Omental fat pad (tissue), 4 donors: ENCODE measurements at places on chromosomes 4 and X. TPM values are rescaled to one million over a fixed set of nuclear protein-coding genes. Genes with fewer than 3 reads are reported as not detected.

DNA sequence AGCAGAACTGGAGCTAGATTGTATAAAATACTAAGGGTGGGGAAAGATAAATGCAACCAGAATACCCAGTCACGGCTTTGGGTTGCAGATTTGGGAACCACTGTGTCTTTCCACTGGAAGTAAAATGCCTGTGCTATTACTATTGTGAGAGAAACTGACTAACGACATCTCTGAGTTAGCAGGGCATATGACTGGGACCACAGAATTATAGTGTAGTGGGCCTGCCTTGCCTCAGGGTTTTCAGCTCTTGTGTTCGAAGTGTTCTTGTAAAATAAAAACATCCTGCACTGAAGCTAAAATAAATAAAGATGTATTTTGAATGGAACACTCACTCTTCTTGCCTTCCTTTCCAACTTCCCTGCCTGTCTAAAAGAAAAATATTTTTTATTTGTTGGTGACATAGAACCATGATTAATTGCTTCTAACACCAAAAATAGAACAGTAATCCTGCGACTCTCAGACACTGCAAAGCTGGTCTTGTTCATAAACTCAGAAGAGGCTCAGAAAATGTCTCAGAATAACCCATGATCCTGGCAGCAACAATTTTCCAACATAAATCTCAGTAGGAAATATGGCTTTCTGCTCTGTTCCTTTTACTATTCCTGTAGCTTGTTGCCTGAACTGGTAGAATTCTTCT is 104.2 kb downstream of the FAM47B start:
- no peak for DNase-seq

DNA sequence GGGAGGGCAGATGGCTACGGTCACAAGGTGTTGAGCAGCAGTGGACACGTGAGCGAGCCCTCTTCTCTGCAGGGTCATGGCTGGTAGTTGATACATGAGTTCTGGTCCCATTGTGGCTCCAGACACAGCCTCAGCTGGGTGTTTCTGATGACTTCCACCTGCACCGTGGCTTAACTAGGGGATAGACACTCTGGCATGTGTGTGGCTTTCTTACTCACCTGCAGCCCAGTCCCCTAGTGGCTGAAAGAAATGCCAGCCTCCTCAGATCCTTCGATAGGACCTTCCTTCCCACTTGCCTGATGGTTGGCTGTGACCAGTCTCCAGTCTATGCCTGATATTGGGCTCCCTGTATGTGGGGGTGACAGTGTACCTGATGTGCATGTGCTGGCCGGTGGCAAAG is 5.0 kb downstream of the GPR78 start:
- DNase-seq, result no peak

- DNase-seq, result no peak
These were observed 38.1 kb upstream of the ATXN3L start for GRCh38 chrX:13357925-13358324.

Gene MYOZ2
- total RNA-seq, result not detected

DNA sequence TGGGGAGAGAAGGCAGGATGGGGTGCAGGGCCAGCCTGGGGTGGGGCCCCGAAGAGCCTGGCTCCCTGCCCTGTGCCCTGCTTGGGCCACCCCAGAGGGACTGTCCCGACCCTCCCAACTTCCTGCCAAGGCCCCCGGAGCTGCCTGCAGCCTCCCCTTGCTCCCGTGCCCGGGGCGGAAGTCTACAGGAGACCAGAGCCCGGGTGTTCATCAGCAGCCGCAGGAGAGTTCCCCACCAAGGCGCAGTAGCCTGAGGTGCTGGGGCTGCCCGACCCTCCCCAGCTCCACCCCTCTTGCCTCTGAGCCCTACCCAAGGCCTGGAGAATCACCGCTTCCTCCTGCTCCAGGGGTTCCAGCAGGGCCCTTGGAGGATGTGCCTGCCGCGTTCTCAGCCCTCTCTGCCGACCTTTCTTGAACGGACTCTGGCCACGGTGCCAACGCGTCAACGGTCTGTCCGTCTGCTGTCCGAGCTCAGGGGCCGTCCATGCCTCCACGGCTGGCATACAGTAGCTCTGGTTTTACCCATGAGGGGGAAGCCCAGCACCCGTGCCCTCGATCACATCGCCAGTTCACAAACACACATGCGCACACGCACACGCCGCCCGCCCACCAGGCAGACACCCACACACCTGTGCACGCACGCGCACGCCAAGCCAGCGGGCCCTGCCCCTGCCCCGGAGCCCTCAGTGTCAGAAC is 36.0 kb upstream of the SPON2 start:
- DNase-seq, result no peak

DNA sequence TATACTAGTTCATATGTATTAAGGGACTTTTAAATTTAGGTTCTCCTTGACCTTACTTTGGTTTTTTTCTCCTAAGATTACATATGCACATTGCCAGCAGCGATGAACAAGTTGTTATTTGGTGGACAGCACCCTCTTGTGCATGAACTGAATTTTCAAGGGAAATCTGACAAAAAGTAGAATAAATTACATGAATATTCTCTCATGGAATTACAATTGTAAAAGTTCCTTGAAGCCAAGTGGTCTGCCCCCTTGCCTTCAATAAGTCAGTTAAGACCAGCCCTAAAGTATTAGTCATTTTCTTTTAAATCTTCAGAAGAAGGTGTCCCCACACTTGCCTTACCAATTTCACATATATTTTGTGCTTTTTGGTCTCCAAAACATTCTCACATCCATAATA is 30.7 kb upstream of the SMARCA5 start:
- DNase-seq, result no peak

DNA sequence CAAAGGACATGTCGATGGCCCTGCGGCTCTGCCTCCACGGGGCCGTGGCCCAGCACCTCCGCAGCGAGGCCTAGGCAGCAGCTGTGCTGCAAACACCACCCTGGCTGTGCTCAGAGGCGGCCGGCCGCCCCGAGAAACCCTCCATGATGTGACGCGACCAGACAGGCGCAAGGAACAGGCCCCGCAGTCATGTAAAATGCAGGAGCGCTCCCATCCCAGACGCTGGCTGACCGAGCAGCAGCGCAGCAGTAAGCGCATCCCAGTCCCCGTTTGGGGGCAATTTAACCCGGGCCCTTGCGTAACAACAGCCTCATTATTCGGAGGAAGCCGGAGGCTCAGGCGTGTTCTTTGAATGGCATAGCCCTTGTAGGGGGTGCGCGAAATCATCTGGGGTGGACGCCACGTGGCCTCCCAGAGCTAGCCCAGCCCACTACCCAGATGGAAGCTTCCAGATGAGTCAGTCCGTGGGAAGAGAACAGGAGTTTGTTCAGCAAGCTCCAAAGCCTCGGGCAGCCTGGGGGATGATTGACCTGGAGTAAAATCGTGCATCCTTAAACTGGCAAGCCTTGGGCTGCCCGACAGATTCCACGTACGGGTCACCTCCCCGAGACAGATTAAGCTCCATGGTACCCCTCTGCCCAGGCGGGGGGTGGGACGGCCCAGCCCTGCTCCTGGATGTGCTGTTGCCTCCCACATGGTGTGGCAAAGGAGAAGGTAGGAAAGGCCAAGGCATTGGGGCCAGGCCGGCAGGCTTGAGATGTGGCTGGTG is 124.0 kb downstream of the HMX1 start:
- DNase-seq, result no peak

Gene PAGE2
- total RNA-seq, result not detected

Gene ARX
- total RNA-seq, result not detected

- no peak for DNase-seq
These were observed 111.0 kb downstream of the CHRDL1 start for GRCh38 chrX:110684653-110685052.

Gene BEND2
- total RNA-seq, result not detected

DNA sequence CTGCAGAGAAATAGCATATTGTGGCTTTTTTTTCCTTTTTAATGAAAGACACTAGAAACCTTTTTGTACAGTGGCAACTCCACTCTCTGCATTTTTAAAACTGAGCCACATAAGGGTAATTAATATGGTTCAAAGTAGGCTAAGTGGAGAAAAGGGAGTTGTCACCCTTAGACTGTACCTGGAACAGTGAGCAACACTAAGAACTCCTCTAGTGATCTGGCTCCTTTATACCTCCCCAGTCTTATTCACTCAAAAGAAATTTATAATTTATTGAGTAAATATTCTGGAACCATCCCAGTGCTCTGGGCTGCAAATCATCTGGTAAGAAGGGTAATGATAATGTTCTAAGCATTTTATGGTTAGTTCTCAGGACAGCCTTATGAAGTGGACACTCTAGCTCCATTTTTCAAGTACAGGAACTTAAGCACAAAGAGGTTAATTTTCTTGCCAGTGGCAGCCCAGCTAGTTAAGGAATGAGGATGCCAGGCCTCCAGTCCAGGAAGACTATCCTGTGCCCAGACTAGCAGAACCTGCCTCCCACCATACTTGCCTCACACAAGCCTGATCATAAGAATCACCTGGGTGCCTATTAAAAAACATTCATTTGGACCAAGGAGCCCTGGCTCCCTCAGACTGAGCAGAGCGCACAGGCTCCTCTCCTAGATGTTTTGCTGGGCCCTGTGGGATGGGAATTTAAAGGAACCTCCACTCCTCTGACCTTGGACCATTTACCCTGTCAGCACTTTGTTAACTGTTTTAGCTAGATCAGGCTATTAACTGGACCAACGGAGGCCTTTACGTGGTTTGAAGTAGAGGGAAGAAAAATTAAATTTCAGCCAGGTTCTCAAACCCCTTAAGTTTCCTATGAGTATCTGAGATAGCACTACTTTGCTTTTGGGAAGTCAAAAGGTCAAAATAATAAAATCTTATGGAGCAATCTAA is 102.6 kb downstream of the PDE5A start:
- no peak for DNase-seq

DNA sequence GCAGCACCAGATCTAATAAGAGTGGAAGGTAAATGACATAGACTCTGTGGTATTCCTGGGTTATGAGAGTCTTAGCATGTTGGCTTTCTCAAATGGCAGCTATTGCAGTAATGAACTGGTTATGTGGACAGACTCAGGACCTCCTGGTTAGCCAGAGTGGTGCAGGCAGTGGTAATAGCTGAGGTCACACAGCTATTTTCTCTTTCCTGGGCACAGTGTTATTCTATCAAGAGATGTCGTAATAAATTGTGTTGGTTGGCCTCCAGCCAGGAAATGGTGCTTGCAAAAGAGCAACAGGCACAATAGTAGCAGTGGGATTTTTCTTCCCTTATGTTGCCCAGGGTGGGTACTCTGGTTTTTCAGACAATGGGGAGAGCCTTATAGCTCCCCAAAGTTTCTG is 279.2 kb upstream of the FGF16 start:
- DNase-seq, result no peak

Gene MAGEA6
- total RNA-seq, result not detected

GRCh38 chr4:41512136-41512535 is 25.8 kb upstream of the LIMCH1 start:
- DNase-seq, result no peak

- no peak for DNase-seq
These were observed 96.4 kb upstream of the STIM2 start for GRCh38 chr4:26764231-26764630.

DNA sequence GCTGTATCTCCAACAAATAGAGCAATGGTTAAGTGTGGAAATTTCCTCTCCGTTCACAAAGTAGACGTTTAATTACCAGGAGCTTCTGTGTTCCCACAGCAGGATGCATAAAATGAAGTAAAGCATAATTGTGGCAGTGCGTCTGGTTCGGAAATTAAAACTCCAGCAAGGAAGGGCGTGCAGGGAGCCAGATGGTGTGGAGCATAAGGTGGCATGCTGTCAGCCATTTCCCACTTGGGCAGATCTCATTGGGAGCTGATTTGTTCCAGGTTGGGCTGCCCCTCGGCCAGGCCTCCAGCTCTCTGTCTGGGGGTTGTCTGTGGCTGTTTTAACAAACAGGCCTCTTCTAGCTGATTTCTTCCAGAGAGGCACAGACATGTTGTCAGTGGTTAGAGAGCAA is 182.1 kb upstream of the CLNK start:
- no peak for DNase-seq

DNA sequence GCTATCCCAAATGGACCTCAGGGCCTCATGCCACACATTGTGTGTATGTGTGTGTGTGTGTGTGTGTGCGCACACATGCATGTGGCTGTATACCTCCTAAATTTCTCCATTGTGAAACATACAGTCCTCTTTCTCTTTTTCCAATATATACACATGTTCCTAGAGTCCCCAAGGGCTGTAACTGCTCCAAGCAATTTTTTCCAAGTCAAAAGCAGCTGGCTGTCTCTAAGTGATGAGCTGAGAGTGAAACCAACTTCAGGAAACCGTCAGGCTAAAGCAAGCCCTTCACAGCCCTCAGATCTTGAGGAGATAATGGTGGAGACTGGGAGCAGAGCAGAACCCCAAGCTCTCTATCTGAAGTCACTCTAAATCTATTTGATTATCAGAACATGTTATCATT is 496.1 kb upstream of the DIPK2B start:
- no peak for DNase-seq

- DNase-seq, result no peak
These were observed 8.8 kb downstream of the RGS12 start for GRCh38 chr4:3301450-3302172.

Gene AMMECR1
- total RNA-seq, result 6.8 TPM

DNA sequence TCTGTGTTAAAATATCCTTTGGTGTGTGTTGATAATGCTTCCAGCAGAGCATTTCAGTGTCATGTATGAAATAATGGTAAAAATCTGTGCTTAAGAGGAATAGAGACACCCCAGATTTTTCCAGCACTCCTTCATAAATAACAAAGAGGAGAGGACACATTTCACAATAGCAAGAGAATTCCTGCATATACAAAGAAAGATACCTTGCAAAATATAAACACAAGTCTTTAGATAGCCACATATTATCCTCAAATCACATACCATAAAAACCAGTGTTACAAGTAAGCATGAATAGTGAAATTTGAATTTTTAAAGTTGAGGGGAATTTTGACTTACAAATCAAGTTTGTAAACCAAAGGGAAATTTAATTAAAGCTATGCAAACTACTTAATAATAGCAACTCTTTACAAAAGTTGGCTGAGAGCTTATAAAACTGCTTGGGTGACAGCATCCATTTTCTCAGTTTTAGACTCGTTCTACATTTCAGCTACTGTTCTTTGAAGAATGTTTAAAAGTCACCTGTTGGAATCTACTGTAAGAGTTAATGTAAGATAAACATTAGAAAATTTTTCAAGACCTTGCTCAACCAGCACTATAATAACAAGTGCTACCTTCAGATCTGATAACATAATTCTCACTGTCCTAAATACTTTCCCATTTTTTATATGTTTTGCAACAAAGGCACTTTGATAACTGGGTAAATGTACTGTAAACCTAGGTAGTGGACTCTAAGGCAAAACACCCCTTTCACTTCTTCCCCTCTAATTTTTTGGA is 3.7 kb downstream of the APELA start:
- DNase-seq, result no peak

Gene CYTL1
- 0.46 TPM for total RNA-seq

Gene CT45A10
- not detected for total RNA-seq

GRCh38 chrX:4550018-4550417 is 836.6 kb upstream of the PRKX start:
- no peak for DNase-seq

DNA sequence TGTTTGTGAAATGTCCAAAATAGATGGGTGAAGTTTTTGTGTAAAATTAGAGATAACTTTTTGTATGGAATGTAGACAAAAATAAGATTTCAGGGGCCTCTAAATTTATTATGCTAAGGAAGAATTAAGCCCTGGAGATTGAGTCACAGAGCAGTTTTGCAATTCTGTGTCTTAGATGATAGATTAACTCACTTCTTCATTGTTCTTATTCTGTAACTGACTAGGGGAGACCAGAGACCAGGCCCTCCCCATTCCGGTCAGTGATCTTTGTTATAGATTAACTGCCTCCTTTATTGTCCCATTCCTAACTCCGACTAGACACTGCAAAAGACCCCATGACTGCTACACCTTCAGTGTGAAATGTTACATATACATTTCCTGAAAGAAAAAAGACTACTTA is 238.4 kb upstream of the TAPT1 start:
- no peak for DNase-seq

Gene SPATA4
- total RNA-seq, result not detected

GRCh38 chr4:142278663-142279062 is 567.4 kb downstream of the INPP4B start:
- no peak for DNase-seq
